ENCODE measurements at places on chromosomes 3 and 15. TPM values are rescaled to one million over a fixed set of nuclear protein-coding genes. Genes with fewer than 3 reads are reported as not detected.

Gene CCR8
- not detected for total RNA-seq

Gene IGSF10
- total RNA-seq = 2.4 TPM

Gene C2CD4A
- 1.4 TPM for total RNA-seq

Gene NR1I2
- total RNA-seq = 0.20 TPM

Gene CLDN16
- 0.30 TPM for total RNA-seq

Gene PSTPIP1
- 4.4 TPM for total RNA-seq

Gene RAB43
- total RNA-seq = 23.6 TPM

Gene FES
- total RNA-seq = 17.4 TPM

Gene MASP1
- total RNA-seq = 1.7 TPM

All from smooth muscle cell of the pulmonary artery (primary cell).